HT1080 (cell line): ENCODE measurements at places on chromosomes 11 and 22. TPM values are rescaled to one million over a fixed set of nuclear protein-coding genes. Genes with fewer than 3 reads are reported as not detected.

- DNase-seq: no peak
These were observed 638.6 kb upstream of the LRRC4C start for GRCh38 chr11:42098075-42098474.

Gene SERPING1
- total RNA-seq: not detected in 2 replicates

GRCh38 chr11:27626269-27626937 is 73.9 kb downstream of the BDNF start:
- DNase-seq: no peak

Gene CLCF1
- total RNA-seq: 7.5 and 9.3 TPM in 2 replicates

DNA sequence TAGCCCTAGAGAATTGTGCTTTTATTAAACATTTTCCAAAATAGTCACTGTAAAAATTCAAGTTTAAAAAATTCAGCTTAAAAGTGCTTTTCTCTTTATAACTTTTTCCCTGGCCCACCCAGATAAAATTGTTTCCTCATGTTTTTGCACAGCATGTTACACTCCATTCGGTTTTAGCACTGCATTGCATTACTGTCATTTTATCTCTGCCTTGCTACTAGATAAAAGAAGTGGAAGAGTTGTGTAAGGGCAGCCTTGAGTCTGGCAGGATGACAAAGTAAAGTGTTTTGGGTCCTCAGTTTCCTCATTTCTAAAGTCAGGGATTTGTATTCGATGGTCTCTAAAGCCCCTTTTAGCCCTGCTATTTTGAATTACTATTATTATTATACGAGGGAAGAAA is 99.8 kb downstream of the ATM start:
- DNase-seq: no peak

GRCh38 chr11:26974069-26974783 is 19.7 kb upstream of the FIBIN start:
- no peak for DNase-seq

- no peak for DNase-seq
These were observed 63.8 kb downstream of the RBX1 start for GRCh38 chr22:41015003-41015402.

DNA sequence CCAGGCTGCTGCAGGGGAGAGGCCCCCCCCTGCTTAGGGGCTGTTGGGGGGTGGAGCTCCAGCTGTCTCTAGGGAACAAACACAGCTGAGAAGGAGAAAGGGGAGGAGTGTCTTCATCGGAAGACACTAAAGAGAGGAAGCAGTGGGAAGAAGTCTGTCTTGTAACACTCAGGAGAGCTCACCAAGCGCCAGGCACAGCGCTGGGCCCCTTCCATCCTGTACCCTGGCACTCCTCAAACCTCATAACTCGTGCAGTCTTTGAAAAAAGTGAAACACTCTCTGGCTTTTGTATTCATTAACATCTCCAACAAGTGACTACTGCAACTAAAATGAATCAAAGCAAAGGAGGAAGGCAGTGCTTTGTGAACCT is 67.4 kb upstream of the PRDM11 start:
- DNase-seq: no peak

GRCh38 chr11:133928628-133929059 is 28.1 kb downstream of the IGSF9B start:
- no peak for DNase-seq

DNA sequence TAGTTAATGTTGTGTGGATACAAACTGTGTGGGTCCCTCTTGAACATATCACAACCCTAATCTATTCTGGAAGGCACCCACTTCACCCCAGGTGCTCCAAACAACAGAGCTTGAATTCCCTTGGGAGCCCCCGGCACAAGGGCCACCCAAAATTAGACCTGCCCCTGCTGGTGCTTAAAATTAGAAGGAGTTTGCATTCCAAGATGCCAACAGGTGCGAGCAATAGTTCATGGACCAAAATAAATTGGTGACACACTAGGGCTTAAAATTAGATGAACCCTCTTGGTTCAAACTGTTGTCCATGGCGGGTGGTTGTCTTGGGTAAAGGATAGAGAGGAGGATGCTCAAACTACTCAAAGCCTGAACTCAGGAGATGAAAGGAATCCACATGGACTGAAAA is 291.5 kb downstream of the MN1 start:
- DNase-seq: no peak

Gene SMIM38
- total RNA-seq: 0.03 TPM in 1 of 2 replicates, not detected in the other

DNA sequence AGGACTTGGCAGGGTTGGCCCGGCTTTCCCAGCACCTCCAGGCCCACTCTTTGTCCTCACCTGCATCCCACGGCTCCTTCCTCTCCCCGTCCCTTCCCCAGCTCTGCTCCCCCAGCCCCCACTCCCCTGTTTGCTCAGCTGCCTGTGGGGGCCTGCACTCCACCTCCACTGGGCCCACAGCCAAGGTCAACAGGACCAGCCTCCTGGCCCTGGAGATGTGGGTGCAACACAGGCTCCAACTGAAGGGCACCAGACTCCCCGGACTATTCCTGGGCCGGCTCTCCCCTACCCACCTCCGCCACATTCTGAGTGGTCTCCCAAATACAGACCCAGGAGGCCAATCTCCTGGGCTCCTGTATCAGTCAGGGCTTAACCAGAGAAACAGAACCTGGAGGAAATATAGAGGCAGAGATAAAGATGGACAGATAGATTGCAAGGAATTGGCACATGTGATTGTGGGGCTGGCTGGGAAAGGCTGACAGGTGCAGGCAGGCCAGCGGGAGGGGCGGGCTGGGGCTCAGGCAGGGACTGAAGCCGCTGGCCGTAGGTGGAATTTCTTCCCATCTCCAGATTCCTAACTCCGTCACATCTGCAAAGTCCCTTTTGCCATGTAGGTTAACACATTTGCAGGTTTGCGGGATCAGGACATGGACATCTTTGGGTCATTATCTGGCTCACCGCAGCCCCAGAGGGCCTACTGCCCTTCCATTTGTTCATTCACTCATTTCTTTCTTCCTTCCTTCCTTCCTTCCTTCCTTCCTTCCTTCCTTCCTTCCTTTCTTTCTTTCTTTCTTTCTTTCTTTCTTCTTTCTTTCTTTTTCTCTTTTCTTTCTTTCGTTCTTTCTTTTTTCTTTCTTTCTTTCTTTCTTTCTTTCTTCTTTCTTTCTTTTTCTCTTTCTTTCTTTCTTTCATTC is 45.8 kb upstream of the MYH9 start:
- DNase-seq: no peak
